Fibroblast of skin of right quadriceps (primary cell): ENCODE measurements at places on chromosomes 7 and 10.

- no peak for DNase-seq
Observed at GRCh38 chr7:100952641-100953040, 3.3 kb downstream of the MUC3A start.

DNA sequence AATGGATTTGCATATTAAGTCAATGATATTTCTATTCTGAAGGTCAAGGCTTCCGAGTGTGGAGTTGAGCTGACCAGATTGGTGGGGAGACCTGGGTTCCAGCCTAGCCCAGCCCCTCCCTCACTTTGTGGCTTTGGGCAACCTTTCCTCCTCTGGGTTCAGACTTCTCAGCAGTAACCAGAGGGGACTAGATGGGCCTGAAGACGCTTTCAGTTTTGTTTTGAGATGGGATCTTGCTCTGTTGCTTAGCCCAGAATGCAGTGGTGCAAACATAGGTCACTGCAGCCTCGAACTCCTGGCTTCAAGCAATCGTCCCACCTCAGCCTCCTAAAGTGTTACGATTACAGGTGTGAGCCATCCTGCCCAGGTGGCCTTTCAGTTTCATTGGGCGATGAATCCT is 68.1 kb upstream of the LEP start:
- no peak for DNase-seq

DNA sequence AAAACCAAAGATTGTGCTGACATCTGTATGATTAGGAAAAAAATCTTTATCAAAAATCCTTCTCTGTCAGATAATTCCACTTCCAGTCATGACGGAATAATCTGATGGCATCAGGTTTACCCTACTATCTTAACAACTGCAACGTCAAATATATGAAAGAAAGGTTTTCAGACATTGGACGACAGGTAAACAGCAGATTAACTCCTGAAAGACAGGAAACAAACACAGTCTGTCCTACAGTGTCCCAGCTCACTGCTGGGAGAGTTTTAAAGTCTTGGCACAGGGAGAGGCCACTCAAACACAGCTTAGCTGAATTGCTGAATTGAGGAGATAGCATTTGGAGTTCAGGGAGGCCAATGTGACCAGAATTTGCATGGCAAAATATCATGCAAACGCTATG is 186.3 kb upstream of the KCTD7 start:
- DNase-seq, result no peak

DNA sequence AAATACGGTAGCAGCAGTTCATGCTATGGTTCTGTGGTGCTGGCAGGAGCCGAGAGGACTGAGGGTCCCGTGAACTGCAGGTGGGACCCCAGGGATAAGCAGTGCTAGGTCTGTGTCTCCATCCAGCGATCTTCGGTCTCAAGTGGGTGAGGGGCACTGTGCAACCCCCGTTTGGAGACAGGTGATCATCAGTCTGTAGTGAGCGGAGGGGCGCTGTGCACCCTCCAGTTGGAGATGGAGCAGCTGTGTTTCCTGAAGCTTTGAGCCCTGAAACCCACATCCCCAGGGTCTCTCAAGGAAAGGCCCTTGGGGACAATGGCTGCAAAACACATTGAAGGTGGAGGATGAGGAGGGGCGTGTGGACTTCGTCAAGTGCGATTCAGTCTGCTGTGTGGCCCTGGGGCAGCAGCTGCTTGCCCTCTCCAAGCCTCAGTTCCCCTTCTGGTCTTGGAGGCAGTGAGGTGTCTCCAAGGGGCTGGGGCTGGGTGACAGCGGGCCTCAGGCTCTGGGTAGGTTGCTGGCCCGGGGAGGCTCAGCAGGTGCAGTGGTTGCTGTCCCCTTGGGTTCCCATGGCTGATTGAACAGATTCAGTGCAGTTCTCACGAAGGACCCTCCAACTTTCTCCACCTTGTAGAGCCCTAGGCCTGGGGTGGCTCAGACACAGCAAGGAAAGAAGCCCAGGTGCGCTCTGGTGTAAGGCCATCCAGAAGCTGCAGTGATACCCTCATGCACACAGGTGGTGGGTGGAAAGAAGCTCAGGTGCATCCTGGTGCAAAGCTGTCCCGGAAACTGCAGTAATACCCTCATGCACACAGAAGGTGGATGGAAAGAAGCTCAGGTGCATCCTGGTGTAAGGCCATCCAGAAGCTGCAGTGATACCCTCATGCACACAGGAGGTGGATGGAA is 160.6 kb downstream of the ADARB2 start:
- no peak for DNase-seq

- no peak for DNase-seq
Observed at GRCh38 chr7:141144921-141145629, 71.2 kb downstream of the TMEM178B start.

DNA sequence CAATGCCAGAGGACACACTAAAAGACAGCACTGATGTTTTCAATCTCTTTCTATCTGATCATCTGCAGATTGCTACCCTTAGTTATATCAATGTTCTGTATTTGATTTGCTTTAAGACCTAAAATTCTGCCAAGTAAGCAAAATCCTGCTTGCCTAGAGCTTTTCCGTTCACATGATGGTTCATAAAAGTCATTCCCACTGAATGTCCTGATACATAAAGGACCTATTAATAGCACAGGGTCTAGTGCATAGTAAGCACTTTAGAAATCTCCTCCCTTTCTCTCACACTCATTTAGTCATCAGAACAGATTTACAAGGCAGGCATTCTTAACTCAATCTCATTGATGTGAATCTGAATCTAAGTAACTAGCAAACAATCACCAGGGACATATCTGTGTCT is 68.8 kb downstream of the PCGF5 start:
- DNase-seq, result peak; percentile 20

GRCh38 chr7:90320801-90321494 is at the start of gene FAM237B:
FAM237B (minus strand) TSS chr7:90321304; CDS start chr7:90319748, 1,556 bp downstream.
- peak; percentile 11 for DNase-seq

- DNase-seq, result peak; percentile 9
Observed at GRCh38 chr10:13201132-13201531, 33.0 kb downstream of the UCMA start.

- DNase-seq, result no peak
Observed at GRCh38 chr7:135741905-135742304, 6.7 kb downstream of the FAM180A start.

DNA sequence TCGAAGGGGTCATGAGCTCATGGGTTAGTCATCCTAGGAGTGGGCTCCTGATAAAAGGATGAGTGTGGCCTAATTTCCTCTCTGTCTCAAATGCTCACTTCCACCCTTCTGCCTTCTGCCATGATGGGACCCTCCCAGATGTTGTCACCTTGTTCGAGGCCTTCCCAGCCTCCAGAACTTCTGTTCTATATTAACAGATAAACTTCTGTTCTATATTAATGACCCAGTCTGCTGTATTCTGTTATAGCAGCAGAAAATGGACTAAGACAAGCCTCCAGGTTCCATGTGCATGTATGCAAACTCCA is 583.2 kb downstream of the GLRX3 start:
- no peak for DNase-seq

DNA sequence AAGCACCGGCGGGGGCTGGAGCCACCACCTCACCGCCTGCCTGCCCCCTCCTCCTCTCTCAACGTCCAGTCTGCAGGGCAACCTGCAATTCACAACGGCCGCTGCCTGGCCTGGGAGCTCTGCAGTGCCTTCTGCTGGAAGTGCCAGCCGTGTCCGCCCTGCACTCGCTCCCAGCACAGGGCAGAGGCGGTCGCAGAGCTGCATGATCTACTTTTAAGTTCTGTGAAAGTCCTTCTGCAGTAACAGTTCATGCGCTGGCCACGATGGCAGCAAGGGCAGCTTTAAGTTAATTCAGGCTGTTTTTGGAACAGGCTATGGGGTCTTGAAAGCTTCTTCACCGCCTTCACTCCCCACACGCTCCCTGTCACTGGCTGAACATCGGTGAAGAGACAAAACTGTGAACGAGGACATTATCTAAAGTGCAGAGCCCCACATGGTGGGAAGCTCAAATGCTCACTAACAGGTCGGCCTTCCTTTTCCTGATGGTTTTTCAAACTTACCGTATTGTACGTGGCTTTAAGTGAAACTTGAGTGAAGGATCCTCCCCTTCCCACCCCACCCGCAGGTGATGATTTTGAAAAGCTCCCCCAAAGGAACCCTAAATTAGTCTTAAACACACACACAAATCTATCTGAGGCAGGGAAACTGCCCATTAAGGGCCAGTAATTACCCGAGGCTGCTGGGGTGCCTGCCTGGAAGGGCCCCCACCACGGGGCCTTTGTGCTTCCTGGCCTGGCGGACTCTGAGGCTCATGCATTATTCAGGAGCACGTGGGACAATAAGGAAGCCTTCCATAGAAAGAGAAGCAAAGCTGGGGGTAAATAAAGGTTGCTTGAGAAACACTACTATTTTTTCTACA is 504.3 kb downstream of the DNAJB6 start:
- DNase-seq, result no peak

GRCh38 chr10:129870474-129870757 is 93.7 kb downstream of the EBF3 start:
- DNase-seq, result no peak

DNA sequence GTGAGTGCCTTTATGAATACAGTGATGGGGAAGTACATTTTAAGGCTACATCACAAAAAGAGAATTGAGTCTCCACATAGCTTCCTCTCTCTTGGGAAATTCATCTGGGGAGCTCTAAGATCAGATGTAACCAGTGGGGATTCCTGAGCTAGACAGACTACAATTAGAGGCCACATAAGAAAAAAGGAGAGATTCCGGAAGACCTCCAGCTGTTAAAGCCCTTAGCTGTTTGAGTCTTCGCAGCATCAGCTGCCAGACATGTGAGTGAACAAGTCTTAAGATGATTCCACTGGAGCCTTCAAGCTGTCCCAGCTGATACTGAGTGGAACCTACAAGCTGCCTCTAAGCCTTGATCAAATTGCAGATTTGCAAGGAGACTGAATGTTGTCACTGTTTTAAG is 448.5 kb downstream of the NXPH1 start:
- DNase-seq, result no peak
